ENCODE measurements at places on chromosomes 5 and 9. TPM values are rescaled to one million over a fixed set of nuclear protein-coding genes. Genes with fewer than 3 reads are reported as not detected.
A peak's percentile ranks its signal among the peaks of the same experiment; 100 is the strongest.

DNA sequence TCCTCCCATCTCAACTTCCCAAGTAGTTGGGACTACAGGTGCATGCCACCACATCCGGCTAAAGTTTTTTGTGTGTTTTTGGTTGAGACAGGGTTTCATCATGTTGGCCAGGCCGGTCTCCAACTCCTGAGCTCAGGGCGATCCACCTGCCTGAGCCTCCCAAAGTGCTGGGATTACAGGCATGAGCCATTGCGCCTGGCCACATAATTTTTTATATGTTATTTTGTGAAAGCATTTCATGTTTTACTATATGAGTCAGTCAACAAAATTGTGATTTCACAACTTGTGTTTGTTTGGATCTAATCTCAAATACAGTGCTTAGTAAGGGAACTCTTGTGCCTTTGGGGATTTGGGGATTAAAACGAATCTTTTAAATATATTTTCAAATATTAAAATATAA is 20.0 kb upstream of the FAM120AOS start:
- DNase-seq: no peak

DNA sequence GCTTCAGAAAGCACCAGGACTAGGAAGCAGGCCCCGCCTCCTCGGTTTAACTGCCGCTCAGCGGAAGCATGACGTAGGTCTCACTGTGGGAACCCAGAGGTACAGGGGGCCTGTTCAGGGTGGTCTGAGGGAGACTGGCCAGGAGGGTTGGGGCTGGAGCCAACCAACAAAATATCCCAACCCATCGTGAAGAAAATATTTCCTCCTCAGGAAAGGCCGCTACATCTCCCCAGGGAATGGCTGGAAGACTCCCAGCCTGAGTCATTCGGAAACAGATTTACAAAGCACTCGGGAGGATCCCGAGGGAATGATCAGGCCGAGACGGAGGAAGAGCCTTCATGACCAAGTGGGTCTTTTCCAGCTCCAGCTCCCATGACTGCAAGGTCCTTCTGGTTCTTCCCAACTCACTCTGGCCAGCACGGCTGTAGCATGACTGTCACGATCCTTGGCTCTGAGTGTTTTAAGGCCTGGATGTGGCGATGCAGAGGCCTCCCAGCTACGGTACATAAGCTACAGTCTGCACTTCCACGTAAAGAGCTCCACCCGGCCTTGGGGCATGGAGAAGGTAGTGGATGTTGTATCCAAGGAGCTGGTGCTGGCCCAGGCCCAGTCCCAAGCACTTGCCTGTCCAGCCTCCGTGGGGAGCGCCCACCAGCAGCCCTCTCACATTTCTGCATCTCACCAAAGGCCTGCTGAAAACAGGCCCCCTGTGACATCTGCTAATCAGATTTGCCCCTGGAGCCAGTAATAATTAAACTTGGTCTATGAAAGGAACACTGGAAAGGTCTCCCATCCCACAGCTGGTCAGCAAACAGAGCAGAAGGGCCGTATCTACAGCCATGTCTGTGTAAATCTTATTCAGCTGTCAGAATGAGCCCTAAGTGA is 100.6 kb downstream of the LHFPL2 start:
- peak; percentile 91 for DNase-seq

DNA sequence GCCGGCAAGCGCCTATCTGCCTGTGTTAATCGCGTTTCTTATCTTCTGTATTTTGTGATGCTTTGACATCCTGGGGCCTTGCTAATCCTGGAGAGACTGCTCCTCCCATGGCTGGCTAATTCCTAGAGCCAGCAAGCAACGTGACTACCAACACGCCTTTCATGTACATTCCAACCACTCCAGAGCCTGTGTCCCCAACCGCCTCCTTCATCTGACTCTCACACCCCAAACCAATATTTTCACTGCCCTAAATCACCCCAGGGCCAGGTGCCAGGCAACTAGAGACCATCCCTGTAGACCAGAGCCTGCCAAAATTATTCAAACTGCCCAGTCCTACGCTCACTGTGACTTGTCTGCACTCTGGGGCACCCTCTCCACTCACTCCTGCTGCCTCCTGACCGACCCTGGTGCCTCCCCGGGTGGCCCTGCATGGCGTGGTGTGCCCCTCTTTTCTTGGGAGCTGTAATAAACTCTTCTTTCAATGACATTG is 50.5 kb upstream of the COL5A1 start:
- no peak for DNase-seq

DNA sequence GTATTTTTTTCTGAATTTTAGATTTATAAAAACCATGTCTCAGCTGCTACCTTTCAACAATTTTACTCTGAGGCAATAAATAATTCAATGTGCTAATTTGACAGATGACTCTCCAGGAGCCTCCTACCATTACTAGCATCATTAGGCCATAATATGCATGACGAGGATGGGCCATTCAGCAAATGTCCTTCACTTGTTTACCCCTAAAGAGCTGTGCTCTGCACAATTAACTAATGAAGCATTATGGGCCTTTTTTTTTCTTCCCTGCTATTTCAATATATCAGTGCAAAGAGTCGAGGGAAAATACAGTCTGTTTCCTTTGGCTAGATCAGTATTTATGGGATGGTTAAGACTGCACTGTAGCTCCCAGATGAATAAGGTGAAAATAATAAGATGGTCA is 627.2 kb downstream of the ISL1 start:
- DNase-seq: no peak

- DNase-seq: no peak
Observed at GRCh38 chr5:180950291-180950949, 38.2 kb upstream of the BTNL3 start.

- DNase-seq: no peak
Observed at GRCh38 chr9:87787735-87788134, 61.8 kb downstream of the CTSL start.

- DNase-seq: no peak
Observed at GRCh38 chr5:24649531-24649930, 4.8 kb upstream of the CDH10 start.

GRCh38 chr9:98168941-98169488 is 23.4 kb downstream of the CORO2A start:
- peak; percentile 61 for DNase-seq

DNA sequence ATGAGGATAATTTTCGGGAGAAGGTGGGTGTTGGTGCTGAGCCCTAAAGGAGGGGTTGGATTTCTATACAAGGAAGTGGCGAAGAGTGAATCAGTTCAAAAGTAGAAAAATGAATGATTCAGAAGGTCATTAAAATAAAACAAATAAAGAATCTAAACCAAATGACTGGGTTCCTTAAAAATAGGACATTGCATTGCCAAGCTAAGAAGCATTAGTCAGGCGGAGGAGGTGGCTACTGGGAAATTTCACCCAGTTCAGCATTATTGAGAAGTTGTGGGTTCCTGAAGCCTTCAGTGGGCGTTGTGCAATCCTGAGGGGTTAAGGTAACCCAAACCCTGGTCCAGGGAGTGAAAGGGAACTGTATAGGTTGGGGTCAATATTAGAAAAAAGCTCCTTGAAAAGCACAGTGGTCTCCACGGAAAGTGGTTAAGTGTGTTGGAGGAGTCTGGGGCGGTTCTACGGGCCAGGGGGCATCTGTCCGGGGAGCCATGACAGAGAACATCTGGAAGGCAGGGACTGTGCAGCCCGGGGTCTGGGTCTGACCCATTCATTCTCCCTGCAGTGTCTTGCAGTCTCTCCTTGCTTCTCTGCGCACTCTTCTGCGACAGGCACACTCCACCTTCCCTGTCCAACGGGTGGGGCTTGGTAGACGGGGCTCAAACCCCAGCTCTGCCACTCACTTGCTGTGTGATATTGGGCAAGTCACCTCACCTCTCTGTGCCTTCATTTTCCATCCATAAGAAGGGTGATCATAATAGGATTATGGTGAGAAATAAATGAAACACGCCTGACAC is 27.6 kb upstream of the DUSP1 start:
- no peak for DNase-seq

- DNase-seq: no peak
Observed at GRCh38 chr9:38006163-38006562, 62.9 kb downstream of the SHB start.

DNA sequence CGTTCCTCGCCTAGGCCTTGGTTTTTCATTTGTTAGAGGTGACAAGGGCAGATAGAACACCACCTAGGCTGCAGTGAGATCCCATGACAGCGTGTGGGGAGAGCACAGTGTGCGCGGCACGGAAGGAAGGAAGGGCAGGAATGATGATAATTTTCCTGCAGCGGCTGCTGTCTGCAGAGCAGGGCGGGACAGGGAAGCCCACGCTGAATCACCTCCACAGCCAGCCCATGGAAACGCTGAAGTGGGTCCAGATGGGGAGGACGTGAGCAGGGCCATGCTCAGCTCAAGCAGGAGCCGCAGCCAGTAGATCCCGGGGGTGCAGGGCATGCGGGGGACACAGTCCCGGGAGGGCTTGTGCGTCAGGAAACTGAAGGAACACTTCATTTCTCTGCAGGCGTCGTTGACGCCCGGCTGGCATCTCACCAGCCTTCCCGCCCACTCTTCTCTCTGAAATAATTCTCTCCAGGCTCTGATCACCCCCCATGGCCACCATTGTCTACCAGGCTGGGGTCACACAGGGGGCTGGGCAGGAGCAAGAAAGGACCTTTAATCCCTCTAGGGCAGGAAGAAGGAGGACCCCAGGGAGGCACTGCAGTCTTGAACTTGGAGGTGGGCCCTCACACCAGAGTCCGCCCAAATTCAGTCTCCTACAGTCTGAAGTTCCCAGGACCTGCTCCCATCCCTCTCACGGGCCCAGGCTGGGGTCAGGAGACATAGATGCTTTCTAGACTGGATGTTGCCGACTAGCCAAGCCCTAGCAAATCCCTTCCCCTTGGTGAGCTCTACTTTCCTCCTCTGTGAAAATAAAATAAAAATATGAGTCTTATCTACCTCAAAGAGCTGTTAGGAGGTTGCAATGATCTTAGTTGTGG is 20.9 kb upstream of the SYNPO start:
- peak; percentile 84 for DNase-seq

DNA sequence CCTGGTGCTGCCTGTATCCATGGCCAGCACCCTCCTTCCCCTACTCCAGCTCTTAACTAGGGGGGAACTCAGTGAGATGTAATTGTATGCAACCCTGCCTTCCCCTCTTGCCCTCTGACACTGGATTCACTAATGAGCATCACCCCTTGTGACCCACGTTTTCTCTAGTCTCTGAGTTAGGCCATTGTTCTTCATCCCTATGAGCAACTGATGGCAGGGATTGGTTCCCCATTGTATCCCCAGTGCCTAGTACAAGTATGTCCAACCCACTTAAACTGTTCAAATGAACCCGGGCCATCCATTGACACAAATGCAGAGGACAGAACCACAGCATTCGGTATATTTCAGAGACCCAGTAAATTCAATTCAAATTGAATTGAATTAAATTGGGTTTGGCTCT is 77.6 kb upstream of the ASTN2 start:
- DNase-seq: no peak

- no peak for DNase-seq
Observed at GRCh38 chr5:111401906-111402305, 110.4 kb downstream of the STARD4 start.

GRCh38 chr9:21801683-21802417 is 586 bp upstream of the MTAP start:
- DNase-seq: peak; percentile 88

The DAB2 gene
- total RNA-seq: 29.9 TPM

The SLC36A1 gene
- total RNA-seq: 4.4 TPM

The GABBR2 gene
- 0.30 TPM for total RNA-seq

The ENDOG gene
- 89.0 TPM for total RNA-seq

The CSF2 gene
- total RNA-seq: not detected
